ENCODE measurements at places on chromosomes 7 and 10. TPM values are rescaled to one million over a fixed set of nuclear protein-coding genes. Genes with fewer than 3 reads are reported as not detected.

Gene CLDN12
- 29.0 TPM for total RNA-seq

GRCh38 chr10:46309511-46310142, 22.8 kb downstream of the ANTXRL start:
- H3K4me1 ChIP-seq, result no peaks in the 10 kb centered on the region
- DNase-seq, result no peak

DNA sequence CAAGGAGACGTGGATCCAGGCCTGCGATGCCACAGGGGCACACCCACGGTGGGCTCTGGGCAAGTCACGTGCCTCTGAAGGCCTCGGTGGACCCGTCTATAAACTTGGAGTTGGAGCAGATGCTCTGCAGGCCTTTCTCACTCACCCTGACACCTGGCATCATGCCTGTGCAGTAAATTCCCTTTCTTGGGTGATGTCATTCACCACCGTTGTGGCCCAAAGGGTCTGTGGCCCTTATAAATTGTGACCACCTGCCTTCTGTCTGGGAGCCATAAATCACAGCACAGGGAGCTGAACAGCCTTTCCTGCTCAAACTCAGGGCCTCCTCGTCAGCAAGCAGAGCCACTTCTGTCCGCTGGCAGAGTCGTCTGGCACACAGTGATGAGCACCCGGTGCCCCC, 52.2 kb downstream of the GPAM start:
- H3K4me3 ChIP-seq, result no peak overlapping the region
- no peak for DNase-seq
- H3K27me3 ChIP-seq, result no peaks in the 10 kb centered on the region
- H3K27ac ChIP-seq, result no peak overlapping the region
- no peaks in the 10 kb centered on the region for H3K4me1 ChIP-seq
- no peaks in the 10 kb centered on the region for H3K36me3 ChIP-seq

- H3K4me1 ChIP-seq, result peaks cover 13% of the 10 kb centered on the region
- H3K27me3 ChIP-seq, result peaks cover 2% of the 10 kb centered on the region
- H3K36me3 ChIP-seq, result peaks cover 10% of the 10 kb centered on the region
- H3K4me3 ChIP-seq, result no peak overlapping the region
Observed at GRCh38 chr7:156795415-156795814, 97.6 kb downstream of the LMBR1 start.

DNA sequence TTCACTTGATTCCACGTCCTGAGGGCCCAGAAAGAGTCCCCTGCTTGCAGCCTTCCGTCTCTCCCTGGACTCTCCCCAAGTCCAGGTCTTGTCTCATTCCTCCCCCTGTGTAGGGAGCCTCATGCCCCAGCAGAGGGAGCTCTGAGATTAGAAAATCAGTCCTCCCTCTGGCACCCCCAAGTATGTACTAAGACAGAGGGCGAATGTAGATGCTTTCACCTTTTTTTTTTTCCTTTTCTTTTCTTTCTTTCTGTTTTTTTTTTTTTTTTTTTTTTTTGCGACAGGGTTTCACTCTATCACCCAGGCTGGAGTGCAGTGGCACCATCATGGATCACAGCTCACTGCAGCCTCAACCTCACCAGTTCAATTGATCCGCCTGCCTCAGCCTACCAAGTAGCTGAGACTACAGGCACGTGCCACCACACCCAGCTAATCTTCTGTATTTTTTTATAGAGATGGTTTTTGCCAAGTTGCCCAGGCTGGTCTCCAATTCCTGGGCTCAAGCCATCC, 10.3 kb downstream of the SFXN3 start:
- H3K36me3 ChIP-seq, result peaks cover 15% of the 10 kb centered on the region
- H3K27me3 ChIP-seq, result peaks cover 15% of the 10 kb centered on the region
- DNase-seq, result peak; percentile 77
- no peak overlapping the region for H3K27ac ChIP-seq

Gene STAG3
- 1.9 TPM for total RNA-seq

- H3K27ac ChIP-seq, result no peak overlapping the region
- peaks cover 11% of the 10 kb centered on the region for H3K27me3 ChIP-seq
- H3K4me3 ChIP-seq, result no peak overlapping the region
- peaks cover 26% of the 10 kb centered on the region for H3K36me3 ChIP-seq
- no peak for DNase-seq
Observed at GRCh38 chr7:77825131-77825530, 26.6 kb downstream of the PHTF2 start.

DNA sequence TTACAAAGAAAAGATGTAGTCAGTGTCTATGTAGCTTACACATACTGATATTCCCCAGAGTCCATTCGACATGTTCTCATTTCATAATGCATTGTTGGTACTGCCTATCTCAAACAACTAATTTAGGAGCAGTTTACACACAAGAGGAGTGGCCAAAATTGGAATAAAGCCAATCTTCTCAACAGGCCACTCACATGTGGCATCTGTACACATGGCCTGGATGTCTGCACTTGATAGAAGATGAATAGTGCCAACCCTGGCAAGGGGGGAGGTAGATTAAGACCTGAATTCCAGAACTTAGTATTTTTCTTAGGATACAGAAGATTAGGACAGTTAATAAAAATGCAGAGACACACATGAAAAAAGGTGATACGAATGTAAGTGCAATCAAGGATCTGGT, 125.3 kb upstream of the STARD3NL start:
- no peaks in the 10 kb centered on the region for H3K4me1 ChIP-seq
- H3K27me3 ChIP-seq, result peaks cover 5% of the 10 kb centered on the region
- H3K4me3 ChIP-seq, result no peak overlapping the region
- H3K36me3 ChIP-seq, result peaks cover 4% of the 10 kb centered on the region
- DNase-seq, result no peak
- no peak overlapping the region for H3K27ac ChIP-seq

GRCh38 chr10:54094321-54094720, 706.7 kb downstream of the PCDH15 start:
- H3K27me3 ChIP-seq, result no peaks in the 10 kb centered on the region
- no peak for DNase-seq
- no peaks in the 10 kb centered on the region for H3K4me1 ChIP-seq
- no peak overlapping the region for H3K4me3 ChIP-seq
- no peak overlapping the region for H3K27ac ChIP-seq

- no peak overlapping the region for H3K4me3 ChIP-seq
- peaks cover 13% of the 10 kb centered on the region for H3K4me1 ChIP-seq
- peaks cover 1% of the 10 kb centered on the region for H3K27me3 ChIP-seq
- DNase-seq, result no peak
- H3K27ac ChIP-seq, result no peak overlapping the region
Observed at GRCh38 chr7:112358513-112358912, 91.7 kb upstream of the IFRD1 start.
